ENCODE measurements at places on chromosomes 11 and 22.
A peak's percentile ranks its signal among the peaks of the same experiment; 100 is the strongest.

DNA sequence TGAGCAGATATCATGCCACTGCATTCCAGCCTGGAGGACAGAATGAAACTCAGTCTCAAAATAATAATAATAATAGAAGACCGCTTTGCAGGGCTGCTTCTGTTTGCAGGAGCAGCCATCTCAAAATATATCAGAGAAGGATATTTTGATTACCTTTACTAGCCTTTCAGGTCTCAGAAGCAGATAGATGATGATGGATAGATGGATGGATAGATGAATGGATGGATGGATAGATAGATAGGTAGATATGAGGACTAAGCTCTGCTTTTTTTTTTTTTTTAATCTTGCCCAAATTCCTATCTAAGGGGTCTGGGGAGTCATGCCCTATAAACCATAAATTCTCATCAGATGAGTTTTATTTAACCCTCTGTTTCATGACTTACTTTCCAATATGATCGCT is 18.5 kb downstream of the APOBEC3H start:
- DNase-seq: no peak

GRCh38 chr22:41070665-41071331 is 21.6 kb upstream of the EP300 start:
- DNase-seq: no peak

GRCh38 chr22:38866399-38867123 is 5.5 kb downstream of the CBX6 start:
- DNase-seq: no peak

- no peak for DNase-seq
Observed at GRCh38 chr22:17407643-17408042, 38.4 kb downstream of the CECR2 start.

GRCh38 chr11:116557282-116557681 is 215.5 kb downstream of the BUD13 start:
- peak; percentile 30 for DNase-seq

DNA sequence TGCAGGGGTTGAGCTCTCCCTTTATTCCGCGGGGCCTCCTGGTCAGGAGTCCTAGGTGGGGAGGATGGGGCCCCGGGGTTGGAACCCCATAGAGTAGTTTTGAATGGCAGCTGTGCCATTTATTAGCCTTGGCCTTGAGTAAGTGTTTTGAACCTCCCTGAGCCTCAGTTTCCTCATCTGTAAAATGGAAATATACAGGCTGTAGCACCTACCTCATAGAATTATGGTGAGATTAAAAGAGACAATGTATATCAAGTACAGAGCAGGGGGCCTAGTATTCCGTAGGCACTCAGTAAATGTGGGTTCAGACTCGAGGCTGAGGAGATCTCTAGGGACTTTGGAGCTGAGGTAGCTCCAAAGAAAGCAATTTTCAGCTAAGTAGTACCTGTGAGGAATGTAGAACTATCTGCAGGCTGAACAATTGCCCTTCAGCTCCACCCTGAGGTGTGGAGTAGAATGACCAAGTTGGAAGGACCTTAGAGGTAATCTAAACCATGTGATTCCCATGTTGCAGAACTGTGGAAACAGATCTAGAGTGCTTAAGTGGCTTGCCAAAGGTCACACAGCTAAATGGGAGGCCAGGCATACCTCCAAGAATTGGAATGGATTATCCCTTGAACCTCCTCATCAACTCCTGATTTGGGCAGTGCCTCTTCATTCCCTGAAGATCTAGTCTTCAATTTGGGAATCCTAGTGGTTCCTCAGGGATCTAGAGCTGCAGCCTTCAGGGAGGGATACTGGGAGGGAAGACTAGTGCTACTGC is 682 bp downstream of the PGAP2 start:
- peak; percentile 39 for DNase-seq

DNA sequence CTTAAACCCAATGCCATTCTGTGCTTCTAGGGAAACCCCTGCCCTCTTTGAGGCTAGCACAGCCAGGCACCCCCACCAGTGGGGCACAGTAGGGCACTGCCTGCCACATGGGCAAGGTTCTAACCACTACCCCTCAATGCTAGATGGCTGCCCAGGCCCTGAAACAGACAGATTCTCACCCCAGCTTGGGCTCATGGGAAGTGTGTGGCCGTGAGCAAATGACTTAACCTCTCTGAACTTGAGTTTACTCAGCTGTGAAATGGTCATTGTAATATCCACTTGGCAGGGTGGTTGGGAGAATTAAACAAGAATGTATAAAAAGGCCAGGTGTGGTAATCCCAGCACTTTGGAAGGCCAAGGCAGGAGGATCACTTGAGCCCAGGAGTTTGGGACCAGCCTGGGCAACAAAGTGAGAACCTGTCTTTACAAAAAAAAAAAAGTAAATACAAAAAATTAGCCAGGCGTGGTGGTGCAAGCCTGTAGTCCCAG is 22.4 kb downstream of the C22orf23 start:
- DNase-seq: no peak

GRCh38 chr11:117826190-117826570 is 1.6 kb upstream of the FXYD2 start:
- no peak for DNase-seq

DNA sequence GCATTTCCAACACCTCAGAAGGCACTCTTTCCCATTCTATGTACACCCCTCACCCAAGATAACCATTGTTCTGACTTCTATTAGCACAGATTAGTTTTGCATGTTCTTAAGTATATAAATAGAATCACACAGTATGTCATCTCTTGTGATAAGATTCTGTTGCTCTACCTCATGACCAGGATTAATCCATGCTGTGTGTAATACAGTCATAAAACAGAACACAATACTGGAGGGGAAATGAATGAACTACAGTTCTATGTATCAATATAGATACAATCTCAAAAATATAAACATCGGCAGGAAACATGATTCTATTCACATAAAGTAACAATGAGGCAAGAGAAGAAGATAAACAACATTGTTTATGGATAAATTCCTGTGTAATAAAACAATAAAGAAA is 151.5 kb downstream of the ATG16L2 start:
- no peak for DNase-seq

Measured in fibroblast of skin of abdomen (primary cell).